Right atrium auricular region (tissue), 2 donors: ENCODE measurements at places on chromosomes 13 and 19. TPM values are rescaled to one million over a fixed set of nuclear protein-coding genes. Genes with fewer than 3 reads are reported as not detected.

DNA sequence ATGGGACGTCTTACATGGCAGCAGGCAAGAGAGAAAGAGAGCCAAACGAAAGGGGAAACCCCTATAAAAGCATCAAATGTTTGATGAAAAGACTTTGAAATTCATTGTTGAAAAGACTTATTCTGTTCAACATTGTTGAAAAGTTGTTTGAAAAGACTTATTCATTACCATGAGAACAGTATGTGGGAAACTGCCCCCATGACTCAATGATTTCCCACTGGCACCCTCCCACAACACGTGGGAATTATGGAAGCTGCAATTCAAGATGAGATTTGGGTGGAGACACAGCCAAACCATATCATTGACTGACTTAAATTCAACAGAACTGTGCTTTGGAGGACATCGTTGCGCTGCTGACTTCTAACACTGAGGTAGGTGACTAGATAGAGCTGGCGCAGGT lies 48.0 kb upstream of the RCBTB2 start:
- no peak for DNase-seq
- H3K36me3 ChIP-seq: no peaks in the 10 kb centered on the region
- no peak overlapping the region for H3K27ac ChIP-seq
- peaks cover 34% of the 10 kb centered on the region for H3K4me1 ChIP-seq
- no peaks in the 10 kb centered on the region for H3K27me3 ChIP-seq

GRCh38 chr13:90477216-90477615 lies 870.3 kb upstream of the MIR17HG start:
- peaks cover 2% of the 10 kb centered on the region for H3K4me1 ChIP-seq
- no peaks in the 10 kb centered on the region for H3K27me3 ChIP-seq
- no peak overlapping the region for H3K27ac ChIP-seq
- H3K36me3 ChIP-seq: no peaks in the 10 kb centered on the region
- H3K4me3 ChIP-seq: no peak overlapping the region

DNA sequence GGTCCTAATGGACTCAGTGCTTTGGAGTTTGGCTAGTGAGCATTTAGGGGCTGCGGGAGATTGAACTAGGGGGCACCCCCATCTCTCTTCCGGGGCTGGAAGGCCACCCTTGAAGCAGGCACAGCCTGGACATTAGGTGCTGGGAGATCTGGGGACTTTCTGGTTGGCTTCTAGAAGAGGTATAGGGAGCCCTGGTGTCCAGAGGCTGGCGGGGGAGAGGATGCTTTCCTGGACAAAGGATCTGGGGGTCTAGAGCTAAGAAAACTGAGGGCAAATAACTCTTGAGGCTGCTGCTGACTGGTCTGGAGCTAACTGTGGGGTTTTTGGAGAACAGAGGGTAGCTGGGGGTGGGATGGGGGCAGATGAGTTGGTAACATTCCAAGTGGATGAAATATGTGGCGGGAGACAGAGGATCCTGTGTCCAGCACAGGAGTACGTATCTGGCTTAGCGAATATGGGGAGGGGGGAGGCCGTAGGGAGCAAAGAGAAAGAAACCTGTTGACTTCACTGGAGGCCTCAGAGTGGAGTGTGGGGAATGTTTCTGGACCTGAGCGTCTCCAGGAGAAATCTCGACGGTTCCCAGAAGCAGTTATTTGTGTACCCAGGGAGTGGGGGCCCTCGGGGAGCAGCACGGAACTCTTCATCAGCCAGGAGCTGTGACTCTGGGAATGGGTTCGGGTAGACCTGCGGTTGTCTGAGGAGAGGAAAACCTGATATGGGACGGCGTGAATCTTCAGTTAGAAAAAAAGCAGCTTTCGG lies 1.4 kb downstream of the HNRNPUL1 start:
- no peaks in the 10 kb centered on the region for H3K4me1 ChIP-seq
- no peaks in the 10 kb centered on the region for H3K27me3 ChIP-seq
- H3K36me3 ChIP-seq: peaks cover 31% of the 10 kb centered on the region
- peak overlapping the region; percentile 86 for H3K4me3 ChIP-seq
- peak overlapping the region; percentile 98 for H3K27ac ChIP-seq

FGF9 gene
- 5.9 TPM for total RNA-seq

DNA sequence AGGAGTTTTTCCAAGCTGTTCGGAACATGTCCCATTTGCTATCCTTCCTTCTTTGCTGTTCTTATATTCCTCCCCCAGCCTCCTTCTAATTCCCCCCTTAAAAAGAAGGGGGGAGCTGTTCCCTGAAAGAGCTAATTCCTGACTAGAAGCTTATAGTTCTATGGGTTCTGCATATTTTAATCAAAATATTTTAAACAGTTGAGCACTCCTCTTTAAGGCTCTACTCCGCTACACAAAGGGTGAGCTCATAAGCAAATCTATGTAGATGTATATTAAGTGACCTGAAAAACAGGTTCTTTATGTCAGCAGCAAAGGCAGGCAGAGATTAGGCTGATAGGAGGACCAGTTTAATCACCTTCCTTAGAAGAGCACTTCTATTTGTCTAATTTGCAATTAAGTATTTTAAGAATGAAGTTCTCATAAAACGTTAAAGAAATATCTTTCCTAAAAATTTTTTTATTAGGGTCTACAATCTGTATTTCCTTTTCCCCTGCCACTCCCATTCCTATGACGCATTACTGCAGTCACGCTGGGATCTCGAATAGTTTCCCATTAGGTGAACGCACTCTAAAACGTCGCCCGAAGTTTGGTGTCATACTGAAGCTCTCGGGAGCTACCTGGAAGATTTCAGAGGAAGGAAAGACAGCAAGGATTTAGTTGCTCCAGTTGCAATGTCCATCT lies 5.2 kb downstream of the EFNB2 start:
- no peaks in the 10 kb centered on the region for H3K27me3 ChIP-seq
- no peak overlapping the region for H3K27ac ChIP-seq
- no peaks in the 10 kb centered on the region for H3K4me1 ChIP-seq
- H3K36me3 ChIP-seq: no peaks in the 10 kb centered on the region
- no peak for DNase-seq
- no peak overlapping the region for H3K4me3 ChIP-seq

PLIN5 gene
- 21.4 TPM for total RNA-seq

GRCh38 chr13:51801631-51802099 lies 2.3 kb downstream of the DHRS12 start:
- H3K27ac ChIP-seq: peak overlapping the region; percentile 99
- no peaks in the 10 kb centered on the region for H3K27me3 ChIP-seq
- no peaks in the 10 kb centered on the region for H3K4me1 ChIP-seq
- peaks cover 8% of the 10 kb centered on the region for H3K36me3 ChIP-seq
- no peak overlapping the region for H3K4me3 ChIP-seq

DNA sequence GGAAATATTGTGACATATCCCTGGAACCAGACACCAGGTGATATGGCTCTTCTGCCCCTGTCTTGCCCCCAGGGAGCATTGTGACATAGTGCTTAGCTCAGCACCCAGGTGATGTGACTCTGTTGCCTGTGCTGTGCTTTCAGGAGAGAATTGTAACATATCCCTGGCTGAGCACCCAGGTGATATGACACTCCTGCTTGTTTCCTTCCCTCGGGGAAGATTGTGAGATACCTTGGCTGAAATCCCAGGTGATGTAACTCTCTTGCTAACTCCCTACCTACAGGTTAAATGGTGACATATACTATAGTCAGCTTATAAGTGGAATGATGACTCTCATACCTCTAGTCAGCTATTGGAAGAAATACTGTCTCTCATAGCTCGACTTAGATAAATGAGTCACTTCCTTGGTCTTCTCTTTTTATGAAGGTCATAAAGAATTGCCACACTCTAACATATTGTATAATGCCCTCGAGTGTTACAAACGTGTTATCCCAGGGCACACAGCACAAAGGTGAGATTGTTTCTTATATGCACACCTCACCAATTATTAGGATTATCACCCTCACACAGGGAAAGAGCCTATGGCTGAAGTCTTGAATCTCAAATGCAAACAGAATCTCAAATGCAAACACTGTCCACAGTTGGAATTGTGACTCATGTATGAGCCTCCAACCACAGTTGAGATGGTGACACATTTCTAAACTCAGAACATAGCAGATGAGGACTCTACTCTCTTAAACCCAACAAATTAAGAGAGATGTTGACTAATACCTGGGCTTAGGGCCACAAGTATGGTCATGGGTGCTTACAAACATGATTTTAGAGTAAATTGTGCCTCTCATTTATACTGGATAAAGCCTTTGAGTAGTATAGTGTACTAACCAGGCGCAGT lies 32.7 kb upstream of the ZNF254 start:
- H3K27me3 ChIP-seq: no peaks in the 10 kb centered on the region
- H3K27ac ChIP-seq: no peak overlapping the region
- no peak for DNase-seq
- H3K36me3 ChIP-seq: peaks cover 70% of the 10 kb centered on the region
- H3K4me1 ChIP-seq: no peaks in the 10 kb centered on the region

GRCh38 chr19:48746738-48747575 lies at the start of gene IZUMO1:
Gene IZUMO1, minus strand, starts transcription at chr19:48746909. Its CDS starts 1,050 bp downstream, at chr19:48745859.
- peak within 1 kb of the TSS; percentile 84 for H3K27ac ChIP-seq
- peaks cover 19% of the 10 kb centered on the region for H3K4me1 ChIP-seq
- H3K36me3 ChIP-seq: no peaks in the 10 kb centered on the region

GRCh38 chr19:5078182-5078581 lies 109.3 kb downstream of the KDM4B start:
- no peak for DNase-seq
- no peaks in the 10 kb centered on the region for H3K4me1 ChIP-seq
- H3K27me3 ChIP-seq: no peaks in the 10 kb centered on the region

- peaks cover 24% of the 10 kb centered on the region for H3K4me1 ChIP-seq
- H3K36me3 ChIP-seq: no peaks in the 10 kb centered on the region
- DNase-seq: peak; percentile 84
- no peaks in the 10 kb centered on the region for H3K27me3 ChIP-seq
- H3K27ac ChIP-seq: peak overlapping the region; percentile 55
Measured at GRCh38 chr19:11268783-11269267, 6.5 kb upstream of the DOCK6 start.

GRCh38 chr13:27006519-27007161 lies 165.0 kb downstream of the USP12 start:
- H3K27ac ChIP-seq: no peak overlapping the region
- DNase-seq: no peak
- no peaks in the 10 kb centered on the region for H3K27me3 ChIP-seq
- no peaks in the 10 kb centered on the region for H3K4me1 ChIP-seq
- no peaks in the 10 kb centered on the region for H3K36me3 ChIP-seq

- peak; percentile 62 for DNase-seq
- no peaks in the 10 kb centered on the region for H3K27me3 ChIP-seq
- H3K27ac ChIP-seq: no peak overlapping the region
- no peak overlapping the region for H3K4me3 ChIP-seq
- no peaks in the 10 kb centered on the region for H3K4me1 ChIP-seq
Measured at GRCh38 chr19:752652-753517, 2.0 kb downstream of the MISP start.

C13orf46 gene
- total RNA-seq: 0.59 TPM

GRCh38 chr13:21176982-21177284 lies 475 bp downstream of the MRPL57 start:
- peak overlapping the region; percentile 94 for H3K27ac ChIP-seq
- no peak for DNase-seq
- H3K4me1 ChIP-seq: peaks cover 17% of the 10 kb centered on the region

- no peak overlapping the region for H3K27ac ChIP-seq
- no peak overlapping the region for H3K4me3 ChIP-seq
- H3K36me3 ChIP-seq: no peaks in the 10 kb centered on the region
- H3K27me3 ChIP-seq: no peaks in the 10 kb centered on the region
Measured at GRCh38 chr13:20769834-20770233, 3.9 kb downstream of the EEF1AKMT1 start.

CEACAM6 gene
- total RNA-seq: not detected

DNA sequence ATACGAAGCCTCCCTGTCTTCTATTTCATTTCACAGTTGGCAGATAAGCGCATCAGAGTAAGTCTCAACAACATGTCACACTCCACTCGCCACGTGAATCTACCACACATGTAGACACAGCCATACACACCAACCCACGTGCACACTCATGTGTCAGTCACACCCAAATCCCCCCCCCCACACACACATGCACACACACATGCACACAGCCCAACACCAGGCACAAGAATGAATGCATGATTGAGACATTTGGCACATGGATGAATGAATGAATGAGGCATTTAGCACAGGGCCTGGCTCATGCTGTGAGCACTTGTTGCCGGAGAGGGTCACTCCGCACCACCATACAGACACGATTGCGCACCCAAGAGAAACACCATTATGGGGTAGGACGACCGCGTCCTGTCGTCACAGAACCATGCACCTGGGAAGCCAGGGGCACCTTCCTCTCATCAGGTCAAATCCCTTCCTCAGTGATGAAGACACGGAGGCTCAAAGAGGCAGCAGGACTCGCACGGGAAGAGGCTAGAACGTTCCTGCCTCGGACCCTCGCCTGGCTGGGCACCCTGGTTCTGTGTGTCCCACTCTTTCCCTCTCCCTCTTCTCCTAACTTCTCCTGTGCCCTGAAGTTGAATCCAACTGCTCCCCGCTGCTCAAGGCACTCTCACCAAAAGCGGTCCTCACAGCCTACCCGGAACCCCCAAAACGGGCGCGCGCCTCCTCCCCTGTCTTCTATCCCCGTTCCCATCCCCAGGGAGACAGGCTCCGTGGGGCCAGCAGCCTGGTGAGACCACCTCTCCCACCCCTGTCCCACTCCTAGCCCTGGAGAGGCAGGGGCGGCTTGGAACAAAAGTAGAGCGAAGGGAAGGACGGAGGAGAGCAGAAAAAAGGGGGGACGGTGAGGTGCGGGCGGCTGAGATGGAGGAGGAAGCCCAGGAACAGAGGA lies 1.3 kb downstream of the MEIS3 start:
- no peak overlapping the region for H3K27ac ChIP-seq
- no peaks in the 10 kb centered on the region for H3K36me3 ChIP-seq
- no peaks in the 10 kb centered on the region for H3K4me1 ChIP-seq

PPP2R1A gene
- 322 TPM for total RNA-seq

GRCh38 chr19:49812997-49813861 lies at the start of gene FUZ:
Gene FUZ, minus strand, starts transcription at chr19:49813292. Its CDS starts 186 bp downstream, at chr19:49813106.
- H3K4me1 ChIP-seq: peaks cover 35% of the 10 kb centered on the region
- peak within 1 kb of the TSS; percentile 85 for H3K27ac ChIP-seq
- no peaks in the 10 kb centered on the region for H3K36me3 ChIP-seq
- H3K27me3 ChIP-seq: no peaks in the 10 kb centered on the region

NKG7 gene
- total RNA-seq: 1.4 TPM

HCN2 gene
- total RNA-seq: 1.4 TPM

OLFM4 gene
- total RNA-seq: not detected

ICAM3 gene
- total RNA-seq: 5.3 TPM

EHD2 gene
- 70.3 TPM for total RNA-seq

GRCh38 chr13:93953841-93954240 lies 525.6 kb downstream of the DCT start:
- no peaks in the 10 kb centered on the region for H3K27me3 ChIP-seq
- H3K36me3 ChIP-seq: no peaks in the 10 kb centered on the region
- H3K4me3 ChIP-seq: no peak overlapping the region
- H3K27ac ChIP-seq: no peak overlapping the region

ZNF221 gene
- total RNA-seq: 4.1 TPM

DNA sequence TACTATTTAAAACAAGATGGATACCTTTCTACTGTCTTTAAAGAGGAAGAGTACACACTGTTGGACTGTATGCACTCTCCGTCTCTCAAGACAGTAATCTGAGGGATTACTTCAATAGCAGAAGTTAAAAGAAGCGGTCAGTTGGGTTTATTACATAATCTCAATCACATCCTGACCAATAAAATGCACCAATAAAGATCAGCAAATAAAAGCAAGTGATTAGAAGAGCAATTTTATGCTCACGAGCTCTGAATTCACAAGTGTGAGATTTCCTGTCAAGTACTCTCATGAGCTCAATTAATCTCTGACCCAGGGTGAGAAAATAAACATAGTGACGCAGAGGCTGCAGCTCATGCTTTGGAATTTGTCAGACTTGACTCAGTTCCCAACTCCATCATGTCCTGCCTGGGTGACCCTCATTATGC lies 12.2 kb downstream of the ABCC4 start:
- DNase-seq: no peak
- H3K4me3 ChIP-seq: no peak overlapping the region
- no peaks in the 10 kb centered on the region for H3K27me3 ChIP-seq
- no peaks in the 10 kb centered on the region for H3K36me3 ChIP-seq
- H3K4me1 ChIP-seq: no peaks in the 10 kb centered on the region
- H3K27ac ChIP-seq: no peak overlapping the region

GJB6 gene
- not detected for total RNA-seq

CGB1 gene
- total RNA-seq: not detected

- H3K36me3 ChIP-seq: no peaks in the 10 kb centered on the region
- H3K27ac ChIP-seq: no peak overlapping the region
- H3K27me3 ChIP-seq: no peaks in the 10 kb centered on the region
Measured at GRCh38 chr13:51883226-51883600, 21.4 kb downstream of the CCDC70 start.
